ENCODE measurements at places on chromosomes 3 and 15.

- DNase-seq = no peak
Observed at GRCh38 chr3:100076731-100077529, 37.4 kb downstream of the FILIP1L start.

DNA sequence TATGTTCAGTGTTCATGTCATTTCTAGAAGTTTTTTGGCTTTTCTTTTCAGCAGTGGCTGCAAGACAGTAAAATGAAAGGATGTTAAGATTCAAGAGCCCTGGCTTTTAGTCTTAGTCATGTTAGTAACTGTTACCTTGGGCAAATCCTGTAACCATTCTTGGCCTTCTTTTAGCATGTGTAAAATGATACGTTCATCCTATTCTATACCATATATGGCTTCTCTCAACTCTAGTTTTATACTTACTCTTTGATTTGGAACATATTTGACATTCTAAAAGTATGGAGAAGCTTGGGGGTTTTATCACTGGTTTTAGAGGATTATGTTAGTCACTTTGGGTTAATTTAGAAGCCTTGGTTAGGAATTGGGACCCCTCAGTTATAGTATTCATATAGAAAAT, 20.1 kb downstream of the GTF2E1 start:
- DNase-seq = no peak

DNA sequence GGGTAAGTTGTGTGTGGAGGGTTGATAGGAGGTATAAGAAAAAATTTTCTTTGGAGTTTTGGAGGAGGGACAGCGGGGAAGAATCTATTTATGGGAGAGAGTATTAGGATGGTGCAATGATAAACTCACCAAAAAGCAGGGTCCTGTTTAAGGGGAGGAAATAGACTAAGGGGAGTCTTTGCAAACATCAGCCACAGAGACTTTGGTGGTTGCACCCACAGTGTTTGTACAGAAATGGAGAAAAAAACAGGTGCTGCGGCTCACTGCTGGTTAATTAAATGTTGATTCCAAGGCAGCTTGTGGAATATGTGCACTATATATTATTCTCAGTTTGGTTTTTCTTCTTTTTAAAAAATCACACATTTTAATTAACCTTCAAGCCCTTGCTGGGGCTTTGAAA, 182.1 kb downstream of the NECTIN3 start:
- no peak for DNase-seq

DNA sequence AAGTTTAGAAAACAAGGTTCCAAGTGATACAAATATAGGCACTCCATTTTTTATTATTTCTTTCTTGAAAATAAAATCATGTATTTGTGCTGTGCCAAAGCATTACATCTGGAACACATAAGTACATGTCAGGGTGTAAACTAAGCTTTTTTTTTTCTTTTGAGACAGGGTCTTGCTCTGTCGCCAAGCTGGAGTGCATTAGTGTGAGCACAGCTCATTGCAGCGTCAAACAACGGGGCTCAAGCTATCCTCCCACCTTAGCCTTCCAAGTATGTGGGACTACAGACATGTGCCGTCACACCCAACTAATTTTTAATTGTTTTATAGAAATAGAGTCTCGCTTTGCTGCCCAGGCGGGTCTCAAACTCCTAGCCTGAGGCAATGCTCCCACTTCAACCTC, 9.0 kb downstream of the SPATA12 start:
- DNase-seq = no peak

DNA sequence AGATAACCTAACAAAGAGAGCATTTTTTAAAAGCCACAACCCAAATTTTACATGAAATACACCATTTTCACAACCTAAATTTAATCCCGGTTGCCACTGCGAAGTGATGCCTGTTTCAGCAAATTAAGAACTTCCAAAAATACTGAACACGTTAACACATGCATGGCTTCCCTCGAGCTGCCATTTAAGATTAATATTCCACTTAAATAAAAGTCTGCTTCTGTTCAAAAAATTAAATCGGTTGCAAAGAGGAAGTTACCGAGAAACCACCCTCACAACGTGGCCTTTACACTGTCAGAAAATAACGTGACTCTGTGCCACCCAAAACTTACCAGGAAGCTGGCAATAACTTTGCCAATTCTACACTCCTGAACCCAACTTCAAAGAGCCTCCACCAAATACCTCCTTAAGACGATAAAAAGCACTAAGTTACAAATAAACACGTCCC, 1.2 kb downstream of the TBL1XR1 start:
- no peak for DNase-seq

- peak; percentile 39 for DNase-seq
Observed at GRCh38 chr15:77907824-77908751, 169.4 kb downstream of the TBC1D2B start.

DNA sequence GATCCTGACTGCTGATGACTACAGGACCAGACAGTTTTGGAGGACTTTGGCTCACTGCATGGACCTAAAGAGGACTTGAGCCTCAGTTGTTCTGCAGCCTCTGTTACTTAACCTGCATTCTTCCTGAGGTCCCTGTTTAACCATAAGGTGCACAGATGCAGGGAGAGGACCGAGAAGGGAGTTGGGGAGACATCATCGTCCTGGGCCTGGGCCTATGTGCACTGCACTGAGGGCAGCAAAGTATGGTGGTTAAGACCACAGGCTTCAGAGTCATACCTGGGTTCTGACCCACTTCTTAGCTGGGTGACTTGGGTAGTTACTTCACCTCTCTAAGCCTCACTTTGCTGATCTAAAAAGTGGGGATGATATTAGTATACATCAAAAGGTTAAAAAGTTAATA, 21.9 kb downstream of the KY start:
- DNase-seq = no peak

- DNase-seq = no peak
Observed at GRCh38 chr3:21377071-21377769, 373.8 kb downstream of the ZNF385D start.

DNA sequence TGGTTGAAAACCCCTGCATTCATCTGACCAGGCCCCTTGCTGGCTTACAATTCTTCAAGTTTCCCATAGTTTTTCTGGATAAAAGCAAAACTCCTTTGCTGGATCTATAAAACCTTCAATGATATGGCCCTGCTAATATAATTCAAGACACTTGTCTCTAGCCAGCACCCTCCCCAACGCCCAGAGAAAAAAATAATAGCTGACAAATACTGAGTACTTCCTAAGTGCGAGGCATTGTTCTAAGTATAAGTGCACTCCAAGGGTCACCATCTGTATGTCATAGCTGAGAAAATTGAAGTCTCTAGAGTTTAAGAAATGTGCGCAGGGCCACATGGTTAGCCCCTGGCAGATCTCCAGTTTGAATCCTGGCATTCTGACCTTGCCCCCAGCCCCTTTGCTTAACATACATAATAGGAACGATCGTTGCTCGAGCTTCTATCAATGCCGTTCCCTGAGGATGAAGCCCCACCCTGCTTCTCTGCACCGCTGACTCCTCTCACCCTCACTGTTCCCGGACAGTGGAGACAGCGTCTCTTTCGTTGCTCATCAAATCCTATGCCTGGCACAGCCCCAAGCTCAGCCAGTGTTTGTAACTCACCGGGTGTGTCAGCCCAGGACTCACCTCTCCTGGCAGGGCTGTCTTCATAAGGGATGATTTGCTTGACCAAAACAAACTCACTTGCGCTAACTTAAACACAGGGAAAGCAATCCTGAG, 377.1 kb upstream of the PROK2 start:
- peak; percentile 16 for DNase-seq

DNA sequence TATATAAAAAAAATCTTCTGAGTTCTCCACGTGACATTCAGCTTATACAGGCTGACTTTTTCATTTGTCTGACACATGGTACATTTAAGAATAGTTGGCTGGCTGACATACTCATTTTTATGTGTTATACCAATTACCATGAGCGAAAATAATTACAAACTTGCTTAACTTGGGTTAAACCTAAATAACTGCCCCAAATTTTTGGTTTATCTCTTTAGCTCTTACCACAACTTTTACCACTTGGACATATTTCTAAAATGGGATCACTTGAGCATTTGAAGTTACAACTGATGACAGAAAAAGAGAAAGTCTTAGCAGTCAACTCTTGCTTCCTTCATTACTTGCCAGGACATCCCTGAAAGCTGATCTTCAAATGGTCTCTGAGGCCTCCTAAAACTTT, 618.1 kb downstream of the RBMS3 start:
- DNase-seq = no peak

- no peak for DNase-seq
Observed at GRCh38 chr3:34988296-34988695, 651.0 kb upstream of the ARPP21 start.

DNA sequence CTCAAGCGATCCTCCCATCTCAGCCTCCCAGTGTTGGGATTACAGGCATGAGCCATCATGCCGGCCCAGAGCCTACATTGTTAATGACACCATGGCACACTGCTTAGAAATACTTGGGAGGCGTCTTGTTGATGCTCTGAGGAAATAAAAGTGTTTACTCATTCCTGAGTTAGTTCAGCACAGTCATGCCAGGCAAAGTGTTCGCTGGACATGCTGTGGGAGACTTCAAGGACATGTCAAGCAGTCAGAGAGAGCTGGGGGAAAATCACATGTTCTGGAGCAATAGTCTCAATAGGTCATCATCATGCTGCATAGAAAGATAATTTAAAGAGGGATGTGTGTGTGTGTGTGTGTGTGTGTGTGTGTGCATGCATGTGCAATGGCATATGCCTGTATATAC, 37.5 kb downstream of the TTC23 start:
- DNase-seq = no peak

DNA sequence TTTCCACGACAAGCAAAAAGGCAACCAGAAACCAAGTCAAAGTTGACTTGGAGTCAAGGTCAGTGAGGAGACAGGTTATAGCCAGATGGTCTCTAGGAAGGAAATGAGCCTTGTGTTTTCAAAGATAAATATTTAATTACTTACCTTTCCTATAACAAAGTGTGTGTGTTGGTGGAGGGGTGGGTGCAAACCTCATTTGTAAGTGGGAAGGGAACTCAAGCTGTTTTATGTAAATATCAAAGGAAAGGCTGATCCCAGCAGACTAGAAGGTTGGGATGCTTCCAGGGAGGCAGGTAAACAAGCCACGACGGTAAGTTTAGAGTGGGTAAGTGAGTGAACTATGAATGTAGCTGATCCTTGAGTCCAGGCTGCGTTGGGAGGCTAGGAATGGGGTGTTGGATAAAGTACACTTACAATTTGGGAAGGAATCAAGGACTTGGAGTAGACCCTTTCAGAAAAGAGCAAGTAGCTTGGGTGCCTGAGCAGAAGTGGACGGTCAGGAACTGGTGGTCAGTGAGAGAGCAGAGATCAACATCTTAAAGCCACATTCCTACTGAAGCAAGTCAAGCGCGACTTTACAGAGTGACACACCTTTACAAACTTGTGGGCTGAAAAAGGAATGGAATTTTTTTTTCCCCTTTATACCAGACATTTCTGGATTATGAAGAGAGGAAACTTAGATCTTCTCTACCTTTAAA, 82.0 kb upstream of the TBL1XR1 start:
- no peak for DNase-seq

DNA sequence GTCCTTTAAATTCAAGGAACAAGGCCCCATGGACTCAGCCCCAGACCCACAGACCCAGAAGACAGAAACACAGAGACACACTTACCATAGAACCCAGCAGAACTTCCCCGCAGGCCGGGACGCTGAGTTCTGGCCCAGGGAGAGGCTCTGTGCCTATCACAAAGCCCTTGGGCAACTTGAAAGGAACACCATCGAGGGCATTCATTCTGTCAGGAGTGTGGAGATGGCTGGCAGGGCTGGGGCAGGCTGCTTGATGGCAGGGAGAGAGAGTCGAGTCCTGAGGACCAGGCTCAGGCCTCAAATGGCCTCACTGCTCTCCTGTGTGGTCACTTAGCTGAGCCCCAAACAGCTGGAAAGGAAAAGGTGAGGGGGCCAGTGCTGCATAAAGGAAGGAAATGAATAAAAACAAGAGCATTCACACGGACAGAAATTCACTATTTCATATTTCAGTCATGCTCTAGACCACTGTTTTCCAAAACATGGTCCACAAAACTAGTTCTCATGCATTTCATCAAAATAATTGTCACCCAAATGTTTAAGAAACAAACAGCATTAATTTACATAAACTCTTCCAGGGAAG, 8.9 kb downstream of the UBAP1L start:
- no peak for DNase-seq

DNA sequence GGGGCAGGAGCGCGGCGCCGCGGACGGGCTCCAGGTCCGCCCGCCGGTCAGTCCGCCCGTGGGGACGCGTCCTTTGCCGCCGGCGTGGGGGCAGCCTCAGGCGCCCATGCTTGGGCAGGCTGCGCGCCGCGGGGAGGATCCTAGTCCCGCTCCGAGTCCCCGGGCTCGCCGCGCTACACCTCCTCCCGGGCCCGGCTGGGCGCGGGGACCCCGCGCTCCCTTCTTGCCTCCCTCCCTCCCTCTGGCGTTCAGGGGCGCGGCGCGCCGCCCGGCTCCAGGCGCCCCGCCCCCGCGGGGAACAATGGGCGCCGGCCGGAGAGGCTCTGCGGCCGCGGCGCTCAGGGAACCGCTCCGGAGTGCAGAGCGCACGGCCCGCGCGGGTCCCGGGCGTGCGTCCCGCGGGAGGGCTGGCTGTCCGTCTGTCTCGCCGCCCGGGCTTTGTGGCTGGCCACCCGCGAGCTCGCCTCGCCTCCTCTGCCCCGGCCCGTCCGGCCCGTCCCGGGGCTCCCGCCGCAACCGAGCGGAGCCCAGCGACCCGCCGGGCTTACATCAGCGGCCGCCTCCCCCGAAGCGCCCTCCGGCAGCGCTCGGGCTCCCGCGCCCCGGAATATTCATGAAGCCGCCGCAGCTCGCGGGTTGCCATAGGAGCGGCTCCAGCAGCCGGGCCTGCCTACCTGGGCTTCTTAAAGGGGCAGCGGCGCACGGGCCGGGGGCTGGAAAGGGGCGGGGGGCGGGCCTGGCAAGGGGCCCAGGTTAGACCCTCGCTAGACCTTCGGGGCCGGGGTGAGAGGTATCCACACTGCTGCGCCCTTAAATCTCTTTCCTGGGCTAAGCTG, at the start of gene HCN4:
TSS of gene HCN4 (minus strand) at position 658 of the 836 bp plus-strand sequence. CDS start 688 bp downstream, outside the sequence.
- peak; percentile 60 for DNase-seq

DNA sequence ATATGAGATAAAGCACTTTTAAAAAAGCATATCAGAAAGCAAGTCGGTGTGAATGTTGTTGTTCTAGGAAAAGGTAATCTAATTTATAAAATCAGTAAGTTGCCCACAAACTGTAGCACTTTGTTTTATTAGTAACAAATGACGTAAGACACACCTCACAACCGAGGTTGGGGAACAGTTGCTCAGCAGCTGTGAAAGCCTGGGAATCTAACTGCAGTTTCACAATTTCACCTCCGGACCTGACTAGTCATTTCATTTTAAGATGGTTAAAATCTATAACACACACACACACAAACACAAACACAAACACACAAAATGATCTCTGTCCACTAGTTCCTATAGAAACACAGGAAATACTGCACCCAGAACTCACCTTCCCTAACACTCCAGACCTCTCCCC, 406.7 kb upstream of the NR2F2 start:
- no peak for DNase-seq

Data from AG20443 (cell line).